Progenitor cell of endocrine pancreas (in vitro differentiated cells): ENCODE measurements at places on chromosomes 5 and 9. TPM values are rescaled to one million over a fixed set of nuclear protein-coding genes. Genes with fewer than 3 reads are reported as not detected.
A peak's percentile ranks its signal among the peaks of the same experiment; 100 is the strongest.

The GFRA3 gene
- 22.9 and 24.4 TPM in 2 replicates for total RNA-seq

The MAMDC2 gene
- 0.27 and 0.60 TPM in 2 replicates for total RNA-seq

DNA sequence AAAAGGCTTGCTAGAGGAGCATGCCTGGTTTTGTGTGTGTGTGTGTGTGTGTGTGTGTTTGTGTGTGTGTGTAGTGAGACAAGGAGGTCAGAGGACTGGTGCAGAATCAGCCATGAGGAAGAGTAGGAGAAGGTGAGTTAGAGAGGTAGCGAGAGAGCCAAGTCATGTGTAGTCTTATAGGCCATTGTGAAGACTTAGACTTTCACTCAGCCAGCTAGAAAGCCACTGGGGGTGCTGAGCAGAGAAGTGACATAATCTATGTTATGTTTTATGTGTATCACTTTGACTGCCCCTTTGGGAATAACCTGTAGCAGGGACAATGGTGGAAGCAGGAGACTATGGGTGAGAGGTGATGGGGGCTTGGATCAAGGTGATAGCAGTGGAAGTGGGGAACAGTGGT is 180.5 kb upstream of the CLINT1 start:
- peaks cover 7% of the 10 kb centered on the region for H3K4me1 ChIP-seq
- no peak for DNase-seq
- no peak overlapping the region for H3K4me3 ChIP-seq
- H3K36me3 ChIP-seq: peaks cover 5% of the 10 kb centered on the region
- H3K27me3 ChIP-seq: no peaks in the 10 kb centered on the region

- no peak overlapping the region for H3K4me3 ChIP-seq
- no peaks in the 10 kb centered on the region for H3K4me1 ChIP-seq
- H3K27me3 ChIP-seq: peaks cover 33% of the 10 kb centered on the region
- H3K36me3 ChIP-seq: no peaks in the 10 kb centered on the region
These were observed 111.9 kb downstream of the ZNF354C start for GRCh38 chr5:179171816-179172745.

DNA sequence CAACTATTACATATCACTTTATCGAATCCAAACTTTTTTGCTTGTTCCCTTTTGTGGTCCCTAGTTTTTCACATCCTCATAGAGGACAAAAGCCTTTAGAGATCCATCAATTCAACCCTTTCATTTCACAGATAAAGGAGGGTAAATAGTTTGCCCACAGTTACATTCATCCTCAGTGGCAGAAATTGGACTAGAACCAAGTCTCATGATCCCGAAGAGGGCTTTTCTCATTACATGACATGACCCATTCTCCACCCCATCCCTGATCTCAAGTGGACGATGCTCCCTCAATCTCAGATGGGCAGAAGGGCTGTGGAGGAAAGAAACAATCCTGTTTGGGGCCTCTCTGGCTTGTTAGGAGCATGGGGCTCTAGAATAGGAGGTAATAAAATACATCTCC is 23.1 kb downstream of the TICAM2 start:
- no peaks in the 10 kb centered on the region for H3K36me3 ChIP-seq
- H3K27me3 ChIP-seq: peaks cover 7% of the 10 kb centered on the region
- DNase-seq: no peak
- no peaks in the 10 kb centered on the region for H3K4me1 ChIP-seq

DNA sequence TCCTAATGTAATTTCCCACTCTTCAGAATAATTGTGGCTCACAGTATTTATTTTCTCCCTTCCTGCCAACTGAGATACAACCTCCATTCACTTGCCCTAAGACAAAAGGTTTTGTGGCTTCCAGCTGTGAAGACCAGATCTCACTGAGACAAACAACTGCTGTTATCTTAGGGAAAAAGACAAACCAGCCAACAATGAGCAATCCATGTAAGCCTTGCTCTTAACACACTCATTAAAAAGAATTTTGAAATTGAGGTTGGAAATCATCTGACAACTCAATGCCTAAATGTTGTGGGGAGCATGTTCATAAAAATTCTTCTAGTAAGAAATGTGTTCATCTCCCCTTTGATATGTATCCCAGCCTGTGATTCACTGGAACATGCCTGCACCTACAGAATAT is 132.9 kb downstream of the ADAMTSL1 start:
- H3K27me3 ChIP-seq: no peaks in the 10 kb centered on the region
- H3K36me3 ChIP-seq: no peaks in the 10 kb centered on the region
- no peak overlapping the region for H3K27ac ChIP-seq
- no peak overlapping the region for H3K4me3 ChIP-seq
- no peak for DNase-seq
- H3K4me1 ChIP-seq: peaks cover 4% of the 10 kb centered on the region

- DNase-seq: no peak
- peaks cover 48% of the 10 kb centered on the region for H3K27me3 ChIP-seq
- H3K36me3 ChIP-seq: no peaks in the 10 kb centered on the region
- peak overlapping the region; percentile 68 for H3K27ac ChIP-seq
- peaks cover 7% of the 10 kb centered on the region for H3K4me1 ChIP-seq
- peak overlapping the region; percentile 79 for H3K4me3 ChIP-seq
These were observed 2.1 kb downstream of the CHSY3 start for GRCh38 chr5:129906177-129906887.

DNA sequence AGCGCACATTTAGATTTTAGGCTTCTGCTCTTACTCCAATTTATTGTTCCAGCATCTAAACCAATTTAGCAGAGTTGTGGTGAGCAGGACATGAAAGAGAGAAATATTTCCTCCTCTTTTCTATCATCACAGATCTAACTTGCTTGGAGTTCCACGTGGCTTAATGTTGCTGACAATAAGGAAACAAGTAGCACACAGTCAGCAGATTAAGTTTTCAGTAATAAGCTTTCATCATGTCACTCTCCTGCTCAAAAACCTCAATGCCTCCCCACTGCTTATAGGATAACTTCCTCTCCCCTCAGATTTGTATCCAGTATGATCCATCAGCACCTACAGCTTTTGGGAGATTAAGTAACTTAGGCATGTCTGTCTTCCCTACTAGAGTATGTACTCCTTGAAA is 10.4 kb upstream of the SSBP2 start:
- DNase-seq: no peak
- H3K27me3 ChIP-seq: no peaks in the 10 kb centered on the region
- no peak overlapping the region for H3K27ac ChIP-seq
- H3K4me3 ChIP-seq: no peak overlapping the region
- no peaks in the 10 kb centered on the region for H3K36me3 ChIP-seq
- H3K4me1 ChIP-seq: peaks cover 8% of the 10 kb centered on the region
